Fibroblast of mammary gland (primary cell): ENCODE measurements at places on chromosomes 3 and 15.

DNA sequence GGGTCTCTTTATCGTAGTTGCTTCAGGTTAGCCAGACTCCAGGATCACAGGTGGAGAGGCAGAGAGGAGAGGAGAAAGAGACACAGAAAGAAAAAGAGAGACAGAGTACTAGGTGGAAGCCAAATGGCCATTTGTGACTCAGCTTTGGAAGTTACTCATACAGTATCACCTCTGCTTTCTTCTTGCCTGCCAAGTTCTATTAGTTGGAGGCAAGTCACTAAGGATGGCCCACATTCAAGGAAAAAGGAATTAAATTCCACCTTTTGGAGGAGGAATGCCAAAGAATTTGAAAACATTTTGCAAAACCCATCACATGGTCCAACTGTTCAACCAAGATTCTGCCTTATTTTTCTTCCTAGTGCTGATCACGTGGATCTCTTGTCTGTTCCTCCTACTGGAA is 291.1 kb downstream of the CHL1 start:
- DNase-seq = peak; percentile 24

DNA sequence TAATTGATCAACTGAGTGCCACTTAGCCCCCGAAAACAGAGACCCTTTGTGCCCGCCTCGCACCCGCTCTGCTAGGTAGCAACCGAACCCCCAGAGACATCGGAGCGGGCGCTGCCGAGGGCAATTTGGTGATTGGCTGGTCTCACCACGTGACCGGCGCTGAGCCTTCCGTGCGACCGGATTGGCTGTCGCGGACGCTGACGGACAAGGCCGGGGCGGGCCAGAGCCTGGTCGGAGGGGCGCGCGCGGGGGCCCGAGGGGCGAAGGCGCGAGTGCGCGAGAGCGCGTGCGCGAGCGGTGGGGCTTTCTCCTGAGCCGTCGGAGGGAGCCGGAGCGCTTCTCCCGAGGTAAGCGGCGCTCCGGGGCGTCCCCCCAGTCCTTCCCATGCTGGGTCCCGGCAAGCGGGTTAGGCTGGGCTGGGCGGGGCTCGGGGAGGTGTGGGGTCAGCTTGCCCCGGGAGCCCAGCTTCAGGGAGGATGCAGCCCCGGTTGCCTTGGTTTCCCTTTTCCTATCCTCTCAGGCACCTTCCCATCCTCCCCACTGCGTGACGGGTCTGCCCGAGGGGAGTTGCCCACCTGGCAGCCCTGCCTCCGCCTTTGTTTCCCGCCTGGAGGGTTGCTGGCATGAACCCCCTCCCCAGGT is at the start of gene TMEM108:
Gene TMEM108 (plus strand): TSS at position 303 of the 642 bp plus-strand sequence.
- DNase-seq = peak; percentile 28

DNA sequence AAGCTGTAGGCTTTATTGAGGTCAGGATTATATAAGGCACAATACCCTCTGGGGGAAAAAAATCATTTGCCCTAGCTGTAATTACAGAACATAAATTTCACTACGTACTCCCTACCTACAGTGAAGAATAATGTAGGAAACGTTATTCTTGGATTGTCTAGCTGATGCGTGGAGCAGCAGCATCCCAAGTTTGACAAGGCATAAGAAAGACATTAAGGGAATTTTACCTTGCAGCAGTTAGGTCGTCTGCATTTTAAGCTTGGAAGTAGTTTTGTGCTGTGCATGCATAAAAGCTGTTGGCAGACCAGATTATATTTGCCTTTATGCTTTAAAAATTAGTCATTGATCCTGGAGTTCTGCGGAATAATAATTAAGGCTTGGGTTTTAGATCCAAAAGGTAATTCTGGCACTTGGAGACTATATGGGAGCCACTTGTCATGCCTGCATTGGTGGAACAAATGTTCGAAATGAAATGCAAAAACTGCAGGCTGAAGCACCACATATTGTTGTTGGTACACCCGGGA is 2.2 kb downstream of the EIF4A2 start:
- DNase-seq = no peak

DNA sequence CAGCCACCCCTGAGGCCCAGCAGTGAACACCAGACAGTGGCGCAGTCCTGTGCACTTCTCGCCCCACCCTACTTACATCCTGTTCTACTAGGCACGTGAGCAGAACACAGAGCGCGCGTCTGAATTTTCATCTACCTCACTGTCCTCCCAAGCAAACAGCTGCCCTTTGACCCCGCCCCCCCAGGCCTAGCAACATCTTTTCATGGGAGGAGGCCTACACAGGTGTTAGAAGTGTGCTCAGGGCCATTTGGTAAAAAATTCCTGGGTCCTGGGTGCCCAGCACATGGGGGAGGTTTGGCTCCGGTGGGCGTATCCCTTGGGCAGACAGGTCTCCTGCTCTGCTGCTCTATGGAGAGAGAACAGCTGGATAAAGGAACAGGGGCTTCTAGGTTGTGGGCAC is 95.0 kb downstream of the MYLK start:
- DNase-seq = no peak

- DNase-seq = peak; percentile 81
Measured at GRCh38 chr15:67101911-67102598, 36.7 kb downstream of the SMAD3 start.

- no peak for DNase-seq
Measured at GRCh38 chr15:26355472-26356074, 417.3 kb downstream of the GABRB3 start.
